Kidney tubule cell (primary cell): ENCODE measurements at places on chromosomes 4 and X.

- no peak for DNase-seq
Observed at GRCh38 chr4:184444953-184445309, 29.4 kb downstream of the IRF2 start.

GRCh38 chr4:56026596-56026995 is 77.9 kb downstream of the CEP135 start:
- DNase-seq, result peak; percentile 76

DNA sequence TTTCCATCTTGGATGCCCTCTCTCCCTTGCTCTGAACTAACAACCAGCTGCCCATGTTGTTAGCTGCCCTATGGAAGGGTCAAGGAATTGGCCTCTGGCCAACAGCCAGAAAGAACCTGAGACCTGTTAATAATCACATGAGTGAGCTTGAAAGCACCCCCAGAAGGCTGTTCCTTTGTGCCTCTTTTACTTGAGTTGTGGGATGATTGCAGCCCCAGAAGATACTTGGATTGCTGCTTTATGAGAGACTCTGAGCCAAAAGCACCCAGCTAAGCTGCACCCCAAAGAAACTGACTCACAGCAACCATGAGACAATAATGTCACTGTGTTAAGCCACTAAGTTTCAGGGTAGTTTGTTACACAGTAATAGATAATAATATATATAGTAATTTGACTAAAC is 73.3 kb downstream of the FRYL start:
- DNase-seq, result peak; percentile 66

- no peak for DNase-seq
Observed at GRCh38 chr4:70538869-70539268, 20.5 kb downstream of the AMTN start.

- DNase-seq, result peak; percentile 85
Observed at GRCh38 chrX:17374619-17375366, at the start of gene NHS. TSS of gene NHS (plus strand) at chrX:17375200. CDS start at chrX:17375758, 558 bp downstream.

DNA sequence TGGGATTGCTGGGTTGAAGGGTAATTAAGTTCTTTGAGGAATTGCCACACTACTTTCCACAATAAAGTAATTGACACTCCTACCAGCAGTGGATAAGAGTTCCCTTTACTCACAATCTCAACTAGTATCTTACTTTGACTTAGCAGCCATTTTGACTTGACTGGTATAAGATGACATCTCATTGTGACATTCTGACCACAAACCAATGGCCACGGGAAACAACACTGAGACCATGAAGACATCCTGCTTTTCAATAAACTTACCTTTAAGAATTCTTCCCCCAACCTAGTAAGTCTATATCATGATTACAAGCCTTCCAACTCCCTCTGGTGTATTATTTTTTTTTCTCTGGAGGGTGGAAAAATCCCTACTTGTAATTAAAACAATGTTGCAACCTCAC is 66.9 kb upstream of the WDR1 start:
- no peak for DNase-seq

GRCh38 chr4:27198246-27198645 is 337.6 kb downstream of the STIM2 start:
- DNase-seq, result no peak

GRCh38 chr4:87657525-87657924 is 7.4 kb downstream of the DMP1 start:
- DNase-seq, result peak; percentile 88

DNA sequence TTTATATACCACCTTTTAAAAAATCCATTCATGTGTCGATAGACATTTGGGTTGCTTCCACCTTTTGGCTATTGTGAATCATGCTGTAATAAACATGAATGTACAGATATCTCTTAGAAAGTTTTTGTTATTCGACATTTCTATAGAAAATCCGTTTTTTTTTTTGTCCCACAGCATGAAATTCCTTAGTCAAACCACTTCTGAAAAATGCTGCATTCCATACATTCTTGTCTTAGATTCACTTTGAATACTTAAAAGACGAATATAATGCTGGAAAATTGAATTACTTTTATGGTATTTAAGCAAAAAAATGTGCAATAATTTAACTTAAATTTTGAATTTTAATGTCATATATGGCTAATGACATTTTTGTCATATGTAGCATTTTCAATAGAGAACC is 1345.5 kb downstream of the TECRL start:
- no peak for DNase-seq

DNA sequence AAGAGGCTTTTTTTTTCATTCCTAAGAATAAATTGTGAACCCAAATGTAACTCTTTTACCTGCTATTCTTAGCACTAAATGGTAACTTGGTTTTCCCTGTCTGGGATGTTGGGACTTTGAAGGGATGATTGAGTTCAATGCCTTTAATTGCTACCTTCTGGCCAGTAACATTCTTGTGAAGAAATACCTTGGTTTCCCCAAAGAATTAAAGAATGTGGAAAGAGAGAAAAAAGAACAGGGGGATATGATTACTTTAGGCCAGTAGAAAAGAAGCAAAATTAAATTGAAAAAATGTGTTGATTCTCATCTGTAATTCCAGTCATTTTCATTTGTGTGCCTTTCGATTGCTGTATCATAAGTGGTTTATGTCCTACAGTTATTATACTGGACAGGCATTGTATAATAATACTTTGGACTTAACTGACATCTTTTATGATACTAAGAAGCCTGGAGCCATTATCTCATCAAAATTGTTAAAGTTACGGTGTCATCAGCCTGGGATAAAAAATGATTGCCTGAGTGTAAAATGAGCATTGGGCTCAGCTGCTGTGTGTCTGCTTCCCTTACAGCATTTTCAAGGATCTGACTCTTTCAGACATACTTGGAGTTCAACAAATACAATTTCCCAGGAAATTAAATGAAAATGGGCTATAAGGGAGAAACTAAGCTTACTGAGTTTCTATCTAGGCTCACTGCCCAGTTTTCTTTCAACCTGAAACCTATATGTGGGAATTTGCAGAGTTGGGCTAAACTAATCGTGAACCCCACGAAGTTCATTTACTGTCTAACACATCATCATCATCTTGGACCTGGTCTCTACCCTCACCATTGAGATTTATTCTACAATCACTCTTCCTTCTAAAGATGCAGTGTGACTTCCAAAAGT is 146.3 kb downstream of the SHROOM3 start:
- no peak for DNase-seq

- DNase-seq, result no peak
Observed at GRCh38 chr4:142557239-142557801, 288.8 kb downstream of the INPP4B start.

DNA sequence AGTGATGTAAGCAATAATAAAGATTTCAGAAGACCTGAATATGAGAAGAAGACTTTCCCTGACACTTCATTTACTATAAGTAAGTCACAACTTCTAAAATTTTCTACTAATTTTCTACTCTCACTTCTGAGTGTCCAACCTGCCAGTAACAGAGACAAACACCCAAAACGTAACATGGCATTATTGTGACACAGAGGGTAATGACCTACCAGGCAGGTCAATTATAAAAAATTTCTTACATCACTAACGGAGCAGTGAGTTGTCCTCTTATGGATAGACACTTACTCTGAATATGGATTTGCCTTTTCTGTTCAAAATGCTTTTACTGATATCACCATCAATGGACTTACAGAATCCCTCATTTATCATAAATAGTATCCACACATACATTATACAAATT is 405.9 kb upstream of the MAGEB16 start:
- DNase-seq, result no peak

- DNase-seq, result no peak
Observed at GRCh38 chrX:150036641-150037040, 98.3 kb upstream of the EOLA2 start.

GRCh38 chr4:10529291-10530136 is 72.3 kb upstream of the ZNF518B start:
- no peak for DNase-seq

DNA sequence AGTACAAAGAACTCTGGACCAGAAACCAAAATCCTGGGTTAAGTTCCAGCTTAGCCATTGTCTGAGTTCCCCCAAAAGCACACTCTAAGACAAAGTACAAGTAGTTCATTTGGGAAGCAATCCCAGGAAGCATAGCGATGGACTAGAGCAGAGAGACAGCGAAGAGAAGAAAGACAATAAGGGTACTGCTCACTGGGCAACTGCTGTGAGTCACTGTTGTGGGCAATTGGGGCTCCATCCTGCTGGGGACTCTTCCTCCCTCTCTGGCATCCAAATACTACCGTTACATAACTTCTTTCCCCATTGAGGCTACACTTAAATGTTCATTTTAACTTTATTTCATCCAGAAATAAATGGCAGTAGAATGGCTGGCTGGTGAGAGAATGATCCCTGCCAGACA is 14.1 kb downstream of the SRPX start:
- DNase-seq, result no peak

DNA sequence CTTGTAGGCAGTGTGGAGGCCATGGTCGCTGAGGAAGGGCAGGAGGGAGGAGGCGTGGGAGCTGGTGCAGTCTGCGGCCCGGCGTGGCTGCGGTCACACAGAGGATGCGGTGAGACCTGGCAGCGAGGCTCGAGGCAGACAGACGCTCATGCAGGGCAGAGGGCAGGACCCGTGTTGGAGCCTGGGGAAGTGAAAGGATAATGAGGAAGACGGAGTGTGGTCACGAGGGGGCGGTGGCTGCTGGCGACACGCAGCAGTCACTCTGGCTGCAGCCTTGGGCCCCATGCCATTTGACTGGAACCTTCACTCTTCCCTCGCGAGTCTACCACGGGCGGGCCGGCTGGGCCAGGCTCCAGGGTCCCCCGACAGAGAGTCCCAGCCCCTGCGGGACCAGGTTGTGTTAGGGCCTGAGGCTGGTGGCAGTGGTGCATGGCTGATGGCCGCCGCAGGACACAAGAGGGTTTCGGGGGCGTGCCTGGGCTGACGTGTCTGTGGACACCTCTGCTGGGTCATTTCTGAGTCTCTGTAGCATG is 68.8 kb upstream of the HGFAC start:
- no peak for DNase-seq

GRCh38 chr4:25457053-25457715 is 80.1 kb downstream of the ANAPC4 start:
- peak; percentile 87 for DNase-seq

- DNase-seq, result no peak
Observed at GRCh38 chr4:8067945-8068896, 90.4 kb downstream of the ABLIM2 start.

GRCh38 chr4:182560358-182560757 is 317.2 kb downstream of the TENM3 start:
- no peak for DNase-seq
